ENCODE measurements at places on chromosomes 5 and 9.

DNA sequence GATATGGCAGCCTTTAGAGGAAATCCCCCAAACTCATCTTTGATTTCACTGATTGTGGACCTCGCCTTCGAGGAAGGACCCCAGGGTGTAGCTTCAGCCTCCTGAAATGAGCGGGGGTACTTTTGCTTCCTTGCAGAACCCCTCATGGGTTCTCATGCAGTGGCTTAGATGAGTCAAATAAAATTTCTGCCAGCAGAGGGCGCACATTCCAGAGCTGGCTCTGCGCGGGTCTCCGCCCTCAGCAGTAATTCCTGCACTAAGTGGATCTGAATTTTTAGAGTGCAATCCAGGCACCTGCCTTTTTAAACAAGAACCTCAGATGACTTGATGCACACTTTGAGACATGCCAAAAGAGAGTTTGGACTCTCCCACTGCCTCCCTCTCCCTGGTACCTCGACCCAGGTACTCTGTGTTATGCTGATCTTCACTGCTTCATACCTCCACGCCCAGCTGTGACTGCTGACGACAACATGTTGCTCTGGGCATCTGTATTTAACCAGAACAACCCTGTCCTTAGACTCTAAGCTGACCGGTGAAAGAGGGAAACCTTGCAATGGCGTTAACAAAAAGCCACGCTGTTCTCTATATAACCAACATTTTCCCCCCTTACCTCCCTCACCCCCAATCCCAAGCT is 7.3 kb downstream of the EGFLAM start:
- no peak for DNase-seq

- DNase-seq, result no peak
These were observed 19.4 kb downstream of the GARNL3 start for GRCh38 chr9:127283917-127284497.

GRCh38 chr5:81361600-81361999 is 32.3 kb downstream of the ACOT12 start:
- no peak for DNase-seq

DNA sequence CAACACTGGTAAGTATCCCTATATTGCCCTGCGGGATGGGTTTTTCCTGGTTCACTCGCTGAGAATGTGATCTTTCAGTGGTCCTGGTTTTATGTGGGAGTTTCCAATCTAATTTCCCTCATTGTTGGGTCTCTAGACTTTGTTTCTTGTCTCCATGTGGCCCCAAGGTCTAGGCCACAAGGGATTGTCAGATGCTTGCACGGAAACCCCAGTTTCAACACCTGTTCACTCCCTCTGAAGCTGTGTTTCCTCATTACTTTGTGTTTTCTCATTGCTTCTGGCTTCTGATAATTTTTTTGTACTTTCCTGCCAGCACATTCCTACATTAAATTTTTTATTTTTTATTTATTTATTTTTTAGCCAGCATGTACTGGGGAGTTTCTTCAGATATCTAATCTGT is 191.5 kb downstream of the TTLL11 start:
- no peak for DNase-seq

- DNase-seq, result no peak
These were observed 432.8 kb upstream of the PTPRD start for GRCh38 chr9:11045589-11045988.

DNA sequence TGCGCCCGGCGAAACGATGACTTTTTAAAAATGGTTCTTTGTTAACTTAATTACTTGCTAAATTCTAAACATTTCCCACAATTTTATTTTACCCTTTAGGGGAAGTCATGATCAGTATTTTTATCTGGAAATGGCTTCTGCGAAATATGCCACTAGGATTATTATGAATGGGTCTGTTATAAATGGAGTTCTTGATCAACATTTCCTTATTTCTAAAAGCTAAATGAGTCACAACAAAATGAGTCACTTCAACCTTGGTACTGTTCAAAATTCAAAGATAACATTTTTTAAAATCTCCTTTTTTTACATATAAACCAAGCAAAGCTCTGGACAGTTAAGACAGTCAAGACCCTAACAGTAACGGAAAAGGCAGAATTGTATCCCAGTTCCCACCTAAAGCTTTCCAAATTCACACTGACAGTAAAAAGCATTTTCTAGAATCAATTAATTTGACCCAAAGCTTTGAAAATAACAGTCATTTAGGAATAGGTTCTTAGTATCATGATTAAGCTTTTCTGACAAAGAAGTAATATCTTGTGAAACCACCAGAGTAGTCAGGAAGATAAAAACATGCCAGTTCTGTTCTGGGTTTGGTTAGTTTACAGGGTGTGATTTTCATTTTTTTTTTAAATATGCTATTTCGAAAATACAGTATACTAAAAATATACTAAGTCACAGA is 81.7 kb downstream of the LHFPL2 start:
- no peak for DNase-seq

DNA sequence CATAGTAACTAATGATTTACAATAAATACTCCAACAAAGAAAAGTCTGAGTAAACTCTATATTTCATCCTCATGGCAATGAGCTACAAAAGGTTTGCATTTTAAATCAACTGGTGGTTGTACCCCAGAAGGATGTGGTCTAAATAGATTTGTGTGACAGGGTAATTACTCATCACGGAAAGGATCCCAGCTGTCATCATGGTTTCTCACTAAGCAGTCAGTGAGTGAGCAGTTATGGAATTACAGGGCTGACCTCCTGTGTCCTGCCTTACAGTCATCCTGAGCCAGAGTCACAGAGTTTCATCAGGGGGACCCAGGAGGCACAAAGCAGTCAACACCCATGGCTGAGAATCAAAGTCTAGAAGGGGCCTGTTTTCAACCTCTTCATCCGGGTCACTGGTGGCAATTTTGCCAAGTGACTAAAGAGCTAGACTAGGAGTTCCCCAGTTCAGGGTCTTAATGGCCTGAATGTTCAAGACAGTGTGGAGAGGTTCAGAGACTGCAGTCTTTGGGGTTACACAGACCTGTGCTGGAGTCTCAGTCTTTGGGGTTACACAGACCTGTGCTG is 210.7 kb upstream of the SLC24A2 start:
- DNase-seq, result no peak

DNA sequence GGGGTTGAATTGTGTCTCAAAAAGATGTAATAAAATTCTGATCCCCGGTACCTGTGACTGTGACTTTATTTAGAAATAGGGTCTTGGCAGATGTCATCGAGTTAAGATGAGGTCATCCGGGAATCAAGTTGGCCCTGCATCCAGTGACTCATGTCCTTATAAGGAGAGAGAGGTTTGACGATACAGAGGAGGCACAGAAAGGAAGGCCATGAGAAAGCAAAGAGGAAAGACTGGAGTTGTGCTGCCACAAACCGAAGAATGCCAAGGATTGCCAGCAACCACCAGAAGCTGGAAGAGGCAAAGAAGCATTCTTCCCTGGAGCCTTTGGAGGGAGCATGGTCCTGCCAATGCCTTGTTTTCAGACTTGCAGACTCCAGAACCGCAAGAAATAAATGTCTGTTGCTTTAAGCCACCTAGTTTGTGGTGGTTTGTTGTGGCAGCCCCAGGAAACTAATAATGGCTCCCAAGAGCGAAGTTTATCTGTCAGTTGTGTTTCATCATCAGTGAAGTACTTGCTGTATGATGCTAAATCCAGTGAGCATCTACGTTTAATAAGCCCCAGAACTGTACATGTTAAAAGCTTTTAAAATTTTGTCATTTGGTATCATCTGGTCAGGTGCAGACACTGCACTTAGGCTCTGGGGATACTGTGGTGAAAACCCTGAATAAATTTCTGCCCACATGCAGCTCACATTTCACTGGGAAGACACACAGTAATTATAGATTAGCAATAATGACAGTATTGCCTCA is 114.8 kb downstream of the TLE4 start:
- no peak for DNase-seq

GRCh38 chr5:179798144-179798770 is 4.5 kb downstream of the LTC4S start:
- DNase-seq, result no peak

GRCh38 chr5:17999858-18000257 is 365.6 kb downstream of the TAF11L14 start:
- DNase-seq, result no peak

DNA sequence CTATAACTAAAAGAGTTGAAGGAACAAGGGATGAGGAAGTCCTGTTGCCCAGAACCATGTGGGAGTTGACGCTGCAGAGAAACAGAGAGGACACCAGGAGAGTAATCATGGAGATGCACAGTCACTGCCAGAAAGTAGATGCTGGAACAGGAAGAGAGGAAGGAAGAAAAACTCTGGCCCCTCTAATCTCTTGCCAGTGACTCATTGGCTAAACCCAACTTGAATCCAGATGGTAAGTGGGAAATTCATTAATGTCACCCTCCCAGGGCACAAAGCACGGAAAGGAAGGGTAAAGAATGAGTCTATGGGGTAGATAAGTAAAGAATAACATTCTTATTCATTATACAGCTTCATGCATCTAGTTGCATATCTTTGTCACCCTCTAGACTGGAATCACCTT is 631.9 kb downstream of the PRELID2 start:
- no peak for DNase-seq

DNA sequence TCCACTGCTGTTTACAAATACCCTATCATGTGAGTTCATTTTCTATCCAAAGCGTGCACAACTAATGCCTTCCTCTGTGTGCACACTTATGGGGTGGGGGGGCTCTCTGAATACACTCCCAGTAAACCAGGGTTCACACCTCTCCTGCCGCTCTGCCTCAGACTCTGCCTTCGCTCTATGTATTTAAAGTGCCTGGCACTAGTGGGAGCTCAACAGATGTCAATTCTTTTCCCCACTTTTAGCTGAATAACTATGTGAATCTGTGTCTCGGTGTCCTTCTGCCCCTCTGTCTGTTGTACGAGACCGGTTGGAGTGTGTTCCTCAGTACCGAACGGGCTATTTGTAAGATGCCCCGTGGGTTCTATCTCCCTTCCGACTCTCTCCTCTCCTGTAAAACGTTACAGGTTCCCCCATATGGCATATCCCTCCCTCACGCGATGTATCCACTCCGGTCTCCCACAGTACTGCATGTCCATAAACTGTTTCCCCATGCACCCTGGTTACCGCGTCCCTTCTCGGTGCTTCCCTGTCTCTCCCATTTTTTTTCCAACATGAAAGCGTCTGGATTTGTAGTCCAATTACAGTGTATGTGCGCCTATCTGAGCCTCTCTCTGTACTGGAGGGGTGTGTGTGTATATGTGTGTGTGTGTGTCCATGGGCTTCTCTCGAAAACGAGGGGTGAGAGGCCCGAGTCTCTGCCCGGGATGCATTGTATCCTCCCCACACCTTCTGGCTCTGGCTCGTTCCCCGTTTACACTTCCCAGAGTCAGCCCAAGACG is 1.6 kb downstream of the ELL2 start:
- no peak for DNase-seq

DNA sequence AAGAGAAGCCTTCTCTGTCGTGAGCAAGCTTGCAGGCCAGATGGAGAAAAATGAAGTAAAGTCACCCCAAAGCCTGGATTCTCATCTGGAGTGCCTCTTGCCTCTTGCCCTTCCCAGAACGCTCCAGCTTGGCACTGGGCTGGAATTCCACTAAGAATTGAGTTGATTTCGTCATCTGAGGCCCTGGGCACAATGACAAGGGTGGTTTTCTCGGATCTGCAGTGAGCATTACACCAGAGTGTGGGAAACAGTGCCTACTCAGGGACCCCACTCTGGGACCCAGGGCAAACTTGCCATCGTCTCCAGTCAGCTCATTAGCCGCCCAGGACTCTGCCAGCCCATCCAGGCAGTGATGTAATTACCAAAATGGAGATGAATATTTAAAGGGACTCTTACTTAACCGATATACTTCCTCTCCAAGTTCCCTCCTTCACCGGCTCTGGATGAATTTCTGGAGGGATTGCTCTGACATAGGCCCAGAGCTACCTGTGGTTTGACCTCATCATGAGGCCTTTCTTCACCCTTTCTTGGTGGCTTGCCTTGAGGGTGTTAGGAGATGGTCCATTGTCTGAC is 44.7 kb upstream of the LCP2 start:
- no peak for DNase-seq

GRCh38 chr5:137510671-137511070 is 11.5 kb upstream of the SPOCK1 start:
- DNase-seq, result no peak

- no peak for DNase-seq
These were observed 53.6 kb downstream of the FER start for GRCh38 chr5:108801301-108801700.

DNA sequence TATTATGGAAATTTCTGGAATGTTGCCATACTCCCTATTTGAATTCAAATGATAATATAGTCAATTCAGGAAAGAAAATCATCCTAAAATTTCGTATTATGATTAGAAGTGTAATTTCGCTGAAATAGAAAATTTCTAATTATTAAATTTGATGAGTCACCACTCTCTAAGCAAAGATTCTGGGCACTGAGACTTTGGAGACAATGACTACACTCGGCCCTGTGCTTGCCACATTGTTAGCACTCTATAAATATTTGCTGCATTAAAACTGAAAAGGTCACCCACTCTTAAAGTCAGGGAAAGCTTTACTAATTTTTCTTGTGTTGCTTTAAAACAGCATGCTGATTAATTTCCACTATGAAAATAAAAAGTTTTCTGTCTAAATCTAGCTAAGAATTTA is 240.3 kb downstream of the TLE4 start:
- DNase-seq, result no peak

- no peak for DNase-seq
These were observed 99.3 kb upstream of the LHFPL2 start for GRCh38 chr5:78747705-78748359.

DNA sequence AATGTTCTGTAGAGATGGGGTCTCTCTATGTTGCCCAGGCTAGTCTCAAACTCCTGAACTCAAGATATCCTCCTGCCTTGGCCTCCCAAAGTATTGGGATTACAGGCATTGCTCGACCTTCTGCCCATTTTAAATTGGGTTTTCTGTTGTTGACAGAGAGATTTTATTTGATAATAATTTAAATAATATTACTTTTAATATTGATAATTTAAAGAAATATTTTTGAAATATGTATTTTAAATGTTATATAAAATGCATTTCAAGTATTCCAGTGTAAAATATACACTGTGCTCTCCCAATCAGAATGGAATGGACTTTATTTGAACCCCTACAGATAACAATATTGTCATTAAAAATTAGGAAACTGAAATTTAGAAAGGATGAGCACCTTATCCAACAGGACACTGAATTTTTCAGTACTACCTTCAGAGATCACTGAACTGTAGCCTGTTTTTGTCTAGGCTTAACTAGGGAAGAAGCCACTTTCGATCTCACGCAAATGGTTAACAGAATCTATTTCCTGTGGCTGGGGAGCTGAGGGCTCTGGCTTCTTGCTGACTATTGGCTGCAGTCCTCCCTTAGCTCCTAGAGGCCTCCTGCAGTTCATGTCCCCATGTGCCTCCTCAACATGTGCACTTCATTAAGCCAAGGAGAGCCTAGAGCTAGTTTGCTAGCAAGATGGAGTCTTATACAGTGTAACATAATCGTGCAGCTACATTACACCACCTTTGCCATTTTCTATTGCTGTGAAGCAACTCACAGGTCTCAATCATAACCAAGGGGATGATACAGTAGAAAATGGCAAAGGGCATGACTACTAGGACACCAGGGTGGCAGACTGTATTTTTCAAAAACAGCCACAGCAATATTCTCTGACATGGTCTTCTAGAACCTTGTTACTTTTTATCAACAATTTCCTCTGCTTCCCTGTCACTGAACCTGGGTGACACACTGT is 150.0 kb downstream of the CDC42SE2 start:
- DNase-seq, result no peak
